GM10248 (cell line): ENCODE measurements at places on chromosomes 13 and 19.
A peak's percentile ranks its signal among the peaks of the same experiment; 100 is the strongest.

DNA sequence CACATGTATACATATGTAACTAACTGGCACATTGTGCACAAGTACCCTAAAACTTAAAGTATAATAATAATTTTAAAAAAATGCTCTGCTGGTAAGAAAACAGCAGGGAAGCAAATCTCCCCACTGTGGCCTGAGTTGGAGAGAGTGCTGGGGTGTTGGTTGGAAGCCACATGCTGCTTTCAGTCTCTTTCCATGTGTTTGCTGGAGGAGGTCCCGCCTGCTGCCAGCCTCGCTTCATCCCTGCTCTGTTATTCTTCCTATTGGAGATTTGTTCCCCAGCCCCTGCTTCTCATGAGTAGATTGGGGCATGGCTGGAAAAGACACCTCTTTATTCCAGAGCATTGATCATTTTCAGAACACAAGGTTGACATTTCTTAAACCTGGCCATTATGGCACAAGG lies 230.5 kb downstream of the FGF9 start:
- no peak for DNase-seq

DNA sequence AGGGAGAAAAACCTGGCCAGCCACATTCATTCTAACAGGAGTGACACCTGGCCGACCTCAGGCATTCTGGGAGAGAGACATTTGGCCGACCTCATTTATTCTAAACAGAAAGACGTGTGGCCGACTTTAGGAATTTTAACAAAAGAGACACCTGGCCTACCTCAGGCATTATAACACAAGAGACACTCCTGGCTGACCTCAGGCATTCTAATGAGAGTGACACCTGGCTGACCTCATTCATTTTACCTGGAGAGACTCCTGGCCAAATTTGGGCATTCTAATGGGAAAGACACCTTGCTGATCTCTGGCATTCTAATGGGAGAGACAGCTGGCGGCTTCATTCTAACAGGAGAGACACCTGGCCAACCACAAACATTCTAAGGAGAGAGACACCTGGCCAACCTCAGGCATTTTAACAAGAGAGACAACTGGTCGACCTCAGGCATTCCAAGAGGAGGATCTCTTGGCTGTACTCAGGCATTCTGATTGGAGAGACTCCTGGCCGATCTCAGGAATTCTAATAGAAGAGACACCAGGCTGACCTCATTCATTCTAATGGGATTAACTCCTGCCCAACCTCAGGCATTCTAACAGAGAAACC lies 1353.9 kb downstream of the UQCRFS1 start:
- DNase-seq = no peak

GRCh38 chr19:42184401-42184861 lies 33.0 kb downstream of the DEDD2 start:
- DNase-seq = peak; percentile 80

GRCh38 chr19:45953676-45954075 lies 20.0 kb downstream of the NOVA2 start:
- no peak for DNase-seq

- DNase-seq = no peak
These were observed 615.4 kb upstream of the MIR17HG start for GRCh38 chr13:90732049-90732448.

DNA sequence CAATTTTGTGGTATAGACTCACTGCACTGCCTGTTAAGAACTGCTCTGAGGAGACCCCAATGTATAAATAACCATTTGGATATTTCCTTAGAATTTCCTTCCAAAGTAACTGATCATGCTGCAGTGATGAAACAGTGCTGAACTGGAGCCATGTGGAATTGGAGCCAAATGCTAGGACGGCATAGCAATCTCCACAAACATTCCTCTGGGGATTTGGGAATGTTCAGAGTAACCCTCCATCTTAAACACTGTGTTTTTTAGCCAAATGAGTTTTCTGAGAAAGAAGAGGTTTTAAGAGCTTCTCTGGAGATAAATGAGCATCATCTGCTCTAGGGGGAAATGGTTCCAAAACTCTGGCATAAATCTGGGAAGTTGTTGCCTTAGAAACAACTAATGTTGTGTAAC lies 98.2 kb downstream of the OLFM4 start:
- DNase-seq = no peak

- DNase-seq = no peak
These were observed 822 bp upstream of the ZNF274 start for GRCh38 chr19:58181902-58182576.
